ENCODE measurements at places on chromosomes 12 and 14.

GRCh38 chr12:98113548-98113947, 401.8 kb upstream of the TMPO start:
- no peak for DNase-seq

DNA sequence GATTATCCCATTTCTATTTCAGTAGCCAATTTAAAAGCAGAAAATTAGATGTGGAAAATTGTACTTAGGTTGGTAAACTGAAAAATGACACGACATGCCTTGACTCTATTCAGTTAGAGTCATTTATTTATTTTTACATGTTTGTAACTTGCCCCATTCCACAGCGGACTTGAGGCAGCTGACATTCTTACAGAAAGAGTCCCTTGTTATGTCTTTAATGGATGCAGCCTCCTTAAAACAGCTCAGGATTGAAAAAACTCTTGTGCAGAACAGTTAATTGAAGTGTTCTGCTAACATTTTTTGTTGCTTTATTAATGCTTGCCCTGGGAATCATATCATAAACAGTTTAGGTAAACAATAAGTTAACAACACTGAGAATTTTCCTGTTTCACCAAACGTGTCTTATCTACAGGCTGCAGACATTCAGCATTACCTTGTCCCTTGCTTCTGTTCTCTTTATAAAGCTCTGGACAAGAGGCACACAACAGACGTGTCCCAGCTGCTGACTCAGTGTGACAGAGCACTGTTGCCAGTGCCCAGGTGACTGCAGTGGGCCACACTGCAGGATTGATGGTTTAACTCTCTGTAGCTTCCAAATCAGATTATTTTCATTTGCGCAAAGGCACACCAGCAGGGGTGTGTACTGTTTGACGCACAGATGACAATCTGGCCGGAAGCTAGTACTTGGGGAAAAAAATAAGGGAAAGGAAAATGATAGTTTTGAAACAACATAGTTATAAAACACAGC, 101.6 kb downstream of the PELI2 start:
- no peak for DNase-seq

- no peak for DNase-seq
These were observed 6.2 kb upstream of the DYRK4 start for GRCh38 chr12:4555804-4556203.

GRCh38 chr14:29927376-29928116, at the start of gene PRKD1:
TSS of gene PRKD1 (minus strand) at chr14:29927847.
- DNase-seq, result no peak

DNA sequence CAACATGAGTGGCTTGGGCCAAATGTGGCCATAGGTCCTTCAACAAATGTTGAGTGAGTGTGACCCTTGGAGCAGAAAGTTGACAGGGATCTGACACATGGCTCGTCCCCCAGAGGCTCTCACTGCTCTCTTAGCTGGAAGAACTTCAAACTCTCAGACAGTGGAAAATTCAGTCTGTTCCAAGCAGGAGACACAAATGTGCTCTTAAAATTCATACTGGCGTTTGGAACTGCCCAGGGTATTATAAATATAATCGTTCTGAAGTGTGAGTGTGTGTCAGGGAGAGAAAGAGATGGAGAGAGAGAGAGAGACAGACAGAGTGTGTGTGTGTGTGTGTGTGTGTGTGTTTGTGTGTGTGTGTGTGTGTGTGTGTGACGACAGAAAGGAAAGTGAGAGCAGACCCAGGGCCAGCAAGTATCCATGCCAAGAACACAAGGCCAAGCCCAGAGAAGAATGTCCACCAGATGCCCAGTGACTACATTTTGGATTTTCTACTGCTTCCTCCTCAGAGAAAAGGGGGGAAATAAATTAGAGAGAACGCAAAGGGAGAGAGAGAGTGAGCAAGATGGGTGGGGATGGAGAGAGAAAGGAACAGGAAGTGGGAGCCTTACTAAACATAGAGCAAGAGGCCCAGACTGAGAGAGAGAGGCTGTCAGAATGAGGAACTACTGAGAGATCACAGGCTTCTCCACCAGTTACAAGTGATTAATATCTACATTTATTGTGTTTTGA, 193.6 kb upstream of the NUDT4 start:
- no peak for DNase-seq

GRCh38 chr14:95218472-95219193, 61.3 kb upstream of the DICER1 start:
- no peak for DNase-seq

DNA sequence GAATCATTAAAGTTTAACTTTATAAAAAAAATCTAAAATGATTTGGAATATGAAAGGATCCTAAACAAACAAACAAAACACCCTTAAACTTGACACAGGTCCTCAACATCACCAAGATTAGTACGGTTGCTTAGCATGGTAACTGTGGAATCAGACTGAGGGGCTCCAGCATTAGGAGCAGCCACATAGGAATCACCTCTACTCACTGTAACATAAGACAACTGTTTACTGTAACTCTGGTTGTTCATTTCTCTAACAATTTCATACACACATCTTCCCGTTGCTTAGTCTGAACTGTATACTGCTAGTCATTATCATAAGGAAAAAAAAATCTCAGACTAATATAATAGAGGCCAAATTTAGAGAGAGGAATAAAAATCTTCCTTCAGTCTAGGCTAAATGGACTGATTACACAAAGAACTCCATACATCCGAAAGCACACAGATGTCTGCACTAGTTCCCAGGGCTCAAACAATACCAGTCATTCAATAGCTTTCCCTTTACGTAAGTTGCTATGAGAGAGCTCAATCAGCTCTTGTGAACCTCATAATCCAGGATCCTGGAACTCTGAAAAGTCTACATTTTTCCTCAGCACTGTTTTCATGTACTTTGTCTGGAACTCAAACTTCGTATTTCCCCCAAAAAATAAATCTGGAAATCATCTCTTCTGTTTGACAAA, 26.0 kb downstream of the LRP6 start:
- DNase-seq, result no peak

DNA sequence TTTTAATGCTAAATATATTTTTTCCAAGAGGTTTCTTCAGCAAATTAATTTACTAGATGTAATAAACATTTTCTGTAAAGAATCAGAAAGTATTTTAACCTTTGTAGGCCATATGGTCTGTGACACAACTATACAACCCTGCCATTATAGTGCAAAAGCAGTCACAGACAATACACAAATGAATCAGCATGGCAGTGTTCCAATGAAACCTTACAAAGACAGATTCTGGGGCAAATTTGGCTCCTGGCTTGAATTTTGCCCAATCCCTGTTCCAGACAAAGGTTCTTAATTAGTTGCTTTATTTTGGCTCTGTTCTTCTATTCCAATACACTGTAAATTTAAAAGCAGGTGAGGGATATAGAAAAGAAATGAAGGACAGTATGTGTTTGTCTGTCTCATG, 352.5 kb downstream of the C12orf50 start:
- no peak for DNase-seq

DNA sequence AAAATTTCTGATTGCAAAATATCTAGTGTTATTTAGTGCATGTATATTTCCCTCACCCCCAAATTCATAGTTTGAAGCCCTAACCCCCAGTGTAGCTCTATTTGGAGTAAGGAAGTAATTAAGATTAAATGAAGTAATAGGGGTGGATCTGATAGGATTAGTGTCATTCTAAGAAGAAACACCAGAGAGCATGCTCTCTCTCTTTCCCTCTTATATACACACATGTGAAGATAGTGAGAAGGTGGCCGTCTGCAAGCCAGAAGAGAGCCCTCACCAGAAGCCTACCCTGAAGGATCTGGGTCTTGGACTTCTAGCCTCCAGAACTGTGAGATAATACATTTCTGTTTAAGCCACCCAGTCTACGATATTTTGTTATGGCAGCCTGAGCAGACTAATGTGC, 120.3 kb downstream of the TMEM30B start:
- no peak for DNase-seq

DNA sequence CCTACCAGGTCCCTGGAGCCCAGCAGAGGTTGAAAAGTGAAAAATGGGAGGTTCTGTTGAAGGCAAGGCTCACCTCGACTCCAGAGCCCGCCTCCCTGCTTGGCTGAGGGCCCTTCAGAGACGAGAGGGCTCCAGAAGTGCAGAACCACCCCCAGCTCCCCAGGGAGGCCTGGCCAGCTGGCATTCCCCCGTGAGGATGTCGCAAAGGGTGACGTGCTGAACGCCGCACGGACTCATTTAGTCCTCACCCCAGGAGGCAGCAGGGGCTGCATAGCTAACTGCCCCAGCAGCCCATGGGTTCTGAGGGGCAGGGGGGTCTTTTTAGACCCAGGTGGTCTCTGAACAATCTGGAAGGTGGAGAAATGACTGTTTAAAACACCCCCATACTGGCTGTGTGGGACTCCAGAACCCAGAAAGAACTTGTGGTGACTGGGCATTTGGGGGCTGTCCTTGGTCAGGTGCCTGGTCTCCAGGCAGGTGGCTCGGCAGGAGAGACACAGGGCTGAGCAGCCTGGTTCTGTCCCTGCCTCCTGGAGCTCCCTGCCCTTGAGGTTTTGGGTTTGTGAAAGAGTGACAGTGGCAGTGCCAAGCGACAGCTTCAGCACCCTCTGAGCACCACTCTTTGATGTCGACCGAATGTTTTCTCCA, 32.0 kb downstream of the ANAPC7 start:
- no peak for DNase-seq

GRCh38 chr12:130702966-130703732, 12.9 kb downstream of the RIMBP2 start:
- DNase-seq, result no peak

GRCh38 chr14:77541905-77542304, 43.3 kb upstream of the ISM2 start:
- DNase-seq, result no peak

GRCh38 chr14:85423889-85424288, 106.1 kb upstream of the FLRT2 start:
- DNase-seq, result no peak

DNA sequence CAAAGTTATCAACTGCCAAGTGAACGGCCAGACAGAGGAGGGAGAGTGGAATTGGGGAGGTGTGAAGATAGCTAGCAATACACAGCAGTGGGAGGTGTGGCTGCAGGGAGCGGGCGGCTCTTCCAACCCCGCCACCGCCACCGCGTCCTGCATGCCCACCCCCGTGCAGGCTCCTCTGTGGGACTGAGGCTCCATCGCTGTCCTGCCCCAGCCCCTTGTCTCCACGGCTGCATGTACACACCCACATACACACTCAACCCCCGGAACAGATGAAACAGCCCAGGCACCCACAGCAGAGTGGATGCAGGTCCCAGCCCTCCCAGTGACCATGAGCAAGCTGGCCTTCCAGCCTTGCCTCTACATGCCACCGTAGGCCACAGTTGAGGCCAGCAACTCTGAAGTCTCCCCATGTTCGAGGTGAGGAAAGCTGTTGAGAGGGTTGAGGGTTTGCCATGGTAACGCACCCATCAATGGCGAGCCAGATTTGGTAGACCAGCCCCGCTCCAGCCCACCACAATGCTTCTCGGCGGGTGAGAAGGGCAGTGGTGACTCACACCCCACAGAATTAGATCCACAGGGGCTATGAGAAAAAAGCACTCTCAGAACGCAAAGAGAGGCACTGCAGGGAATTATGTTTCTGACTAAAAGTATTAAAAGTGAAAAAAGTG, 39.3 kb downstream of the PITPNM2 start:
- DNase-seq, result no peak

GRCh38 chr12:79452906-79453305, 237.9 kb downstream of the PAWR start:
- no peak for DNase-seq

DNA sequence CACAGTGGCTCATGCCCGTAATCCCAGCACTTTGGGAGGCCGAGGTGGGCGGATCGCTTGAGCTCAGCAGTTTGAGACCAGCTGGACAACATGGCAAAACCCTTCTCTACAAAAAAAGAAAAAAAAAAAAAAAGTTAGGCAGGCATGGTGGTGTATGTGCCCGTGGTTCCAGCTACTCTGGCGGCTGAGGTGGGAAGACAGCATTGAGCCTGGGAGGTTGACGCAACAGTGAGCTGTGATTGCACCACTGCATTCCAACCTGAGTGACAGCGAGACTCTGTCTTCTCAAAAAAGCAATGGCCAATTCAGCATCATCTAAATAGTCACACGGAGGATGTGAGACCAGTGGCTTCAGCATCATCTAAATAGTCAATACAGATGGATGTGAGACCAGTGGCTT, 10.4 kb upstream of the SAMD4A start:
- no peak for DNase-seq

- DNase-seq, result no peak
These were observed 28.0 kb upstream of the GARIN6 start for GRCh38 chr12:99619389-99620158.

DNA sequence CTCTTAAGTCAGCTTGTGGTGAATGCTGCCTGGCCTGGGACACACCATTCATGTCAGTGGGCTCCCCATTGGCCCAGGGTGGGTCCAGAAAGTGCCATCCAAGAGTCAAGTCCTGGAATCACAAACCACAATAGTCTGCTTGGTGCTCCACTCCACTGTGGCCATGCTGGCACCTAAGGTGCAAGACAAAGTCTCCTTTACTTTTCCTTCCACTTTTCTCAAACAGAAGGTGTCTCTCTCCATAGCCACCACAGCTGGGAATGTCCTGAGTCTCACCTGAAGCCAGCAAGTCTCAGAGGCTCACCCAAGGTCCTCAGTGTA, 9.0 kb downstream of the RDH16 start:
- no peak for DNase-seq

DNA sequence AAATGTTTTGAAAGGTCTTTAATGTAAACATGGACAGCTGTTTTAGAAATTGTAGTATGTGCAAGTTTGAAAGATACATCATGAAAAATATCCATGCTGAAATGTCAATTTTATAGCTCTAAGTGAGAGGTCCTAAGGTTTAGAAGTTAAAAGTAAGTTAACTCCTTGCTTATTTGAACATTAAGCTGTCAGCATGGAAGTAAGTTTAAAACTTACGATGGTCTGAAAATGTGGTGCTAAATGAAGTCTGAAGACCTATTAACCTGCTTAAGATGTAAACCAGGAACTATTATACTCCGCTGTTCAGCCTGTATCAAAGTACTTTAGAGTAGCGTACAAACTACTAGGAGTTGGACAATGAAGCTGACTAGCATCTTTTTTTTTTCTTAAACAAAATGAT, 1082.4 kb downstream of the TMTC2 start:
- no peak for DNase-seq

- DNase-seq, result peak; percentile 83
These were observed 3.7 kb upstream of the NECAP1 start for GRCh38 chr12:8078398-8078797.

DNA sequence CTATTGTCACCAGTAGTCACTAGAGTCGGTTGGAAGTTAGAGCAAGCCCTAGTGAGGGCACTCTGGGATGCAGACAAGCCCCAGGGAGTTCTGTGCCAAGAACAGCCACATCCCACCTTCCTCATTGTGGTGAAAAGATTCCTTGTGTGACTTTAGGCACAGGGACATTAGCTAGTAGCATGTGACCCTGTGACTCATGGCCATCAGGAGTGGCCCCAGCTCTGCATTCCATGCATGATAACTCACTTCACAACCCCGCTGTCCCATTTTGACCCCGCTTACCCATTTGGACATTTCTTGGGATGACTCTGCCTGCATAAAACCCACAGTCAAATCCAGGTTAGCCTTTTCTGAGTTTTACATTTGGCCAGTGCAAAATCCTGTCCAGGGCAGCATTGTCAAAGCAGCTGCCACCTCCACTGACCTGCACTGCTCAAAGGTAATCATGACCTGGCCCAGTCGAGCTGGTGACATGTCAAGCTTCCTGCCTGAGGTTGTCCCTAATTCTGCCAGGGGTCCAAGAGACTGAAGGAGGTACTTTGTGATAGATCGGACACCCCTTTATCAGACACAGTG, 430.5 kb downstream of the DPF3 start:
- no peak for DNase-seq

GRCh38 chr12:124566997-124567672, at the start of gene NCOR2:
TSS of gene NCOR2 (minus strand) at chr12:124567612. CDS start at chr12:124495251, 72,361 bp downstream.
- peak; percentile 58 for DNase-seq

GRCh38 chr12:83210933-83211332, 524.2 kb downstream of the TMTC2 start:
- no peak for DNase-seq

GRCh38 chr12:72276181-72276805, 4.1 kb downstream of the TRHDE start:
- DNase-seq, result no peak
